ENCODE measurements at places on chromosomes 2 and 18.
A peak's percentile ranks its signal among the peaks of the same experiment; 100 is the strongest.

GRCh38 chr2:162175714-162176113 lies 23.7 kb upstream of the GCG start:
- DNase-seq = no peak
- H3K4me3 ChIP-seq = no peak overlapping the region
- H3K27me3 ChIP-seq = peaks cover 57% of the 10 kb centered on the region

DNA sequence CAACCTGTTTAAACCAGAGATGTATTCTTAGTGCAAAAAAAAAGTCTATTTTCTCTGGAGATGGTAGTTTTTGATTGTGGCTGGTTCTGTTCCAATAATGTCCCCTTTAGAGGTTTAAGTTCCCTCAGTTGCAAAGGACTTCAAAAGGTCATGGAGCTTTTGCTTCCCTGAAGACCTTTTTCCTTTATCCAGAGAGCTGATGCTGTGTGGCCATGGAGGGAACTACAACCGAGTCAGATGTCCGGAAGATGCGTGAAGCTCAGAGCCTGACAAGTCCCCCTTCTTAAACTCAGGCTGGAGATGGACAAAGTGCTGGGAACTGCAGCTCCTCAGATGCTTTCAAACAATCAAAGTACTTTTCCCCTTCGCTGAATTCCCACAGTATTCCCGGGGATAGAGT lies 176.1 kb downstream of the TMEM18 start:
- no peak overlapping the region for H3K27ac ChIP-seq
- no peaks in the 10 kb centered on the region for H3K4me1 ChIP-seq
- no peaks in the 10 kb centered on the region for H3K36me3 ChIP-seq

GRCh38 chr2:238067939-238068338 lies 7.1 kb downstream of the SCLY start:
- peak overlapping the region; percentile 31 for H3K4me3 ChIP-seq
- H3K27ac ChIP-seq = peak overlapping the region; percentile 85
- H3K27me3 ChIP-seq = no peaks in the 10 kb centered on the region
- peaks cover 33% of the 10 kb centered on the region for H3K4me1 ChIP-seq

DNA sequence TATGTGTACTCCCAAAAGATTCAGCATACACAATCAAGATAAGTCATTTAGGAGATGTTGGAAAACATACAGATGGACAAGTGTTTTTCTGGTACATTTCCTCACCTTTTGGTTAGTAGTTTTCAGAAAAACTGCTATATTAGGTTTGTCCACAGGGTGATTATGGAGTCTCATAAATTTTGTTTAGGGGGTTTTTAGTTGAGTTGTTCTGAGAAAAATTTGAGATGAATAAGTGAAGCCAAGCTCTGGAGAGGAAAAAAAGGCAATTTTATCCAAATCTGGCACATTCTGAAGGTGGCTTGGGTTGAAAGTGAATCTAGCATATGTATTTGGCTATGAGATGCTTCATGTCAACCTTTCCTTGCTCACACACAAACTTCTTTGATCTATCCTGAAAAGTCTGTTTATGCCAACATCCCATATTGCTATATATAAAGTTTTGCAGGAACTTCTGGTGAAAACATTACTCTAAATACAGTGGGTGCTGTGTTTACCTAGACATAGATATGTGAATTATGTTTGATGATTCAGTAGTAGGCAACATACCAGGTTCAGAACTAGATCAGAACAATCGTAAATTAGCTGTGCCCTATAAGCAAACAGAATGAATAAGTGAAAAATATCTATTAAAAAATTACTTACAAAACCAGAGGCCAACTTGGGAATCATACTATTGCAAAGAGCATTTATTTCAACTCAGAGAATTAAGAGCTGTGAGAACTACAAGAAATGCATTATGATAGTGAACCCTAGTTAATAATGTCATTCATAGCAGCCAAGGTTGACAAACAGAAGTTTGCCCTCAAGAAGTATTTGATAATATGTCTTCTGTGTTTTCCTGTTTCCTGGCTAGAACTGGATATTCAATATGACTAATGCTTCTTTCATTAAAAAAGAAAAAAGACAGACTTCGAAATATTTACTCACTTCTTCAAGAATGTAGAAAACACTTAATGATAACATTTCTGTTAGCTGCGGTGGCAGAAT lies 552.0 kb downstream of the IRS1 start:
- H3K27ac ChIP-seq = no peak overlapping the region
- H3K27me3 ChIP-seq = no peaks in the 10 kb centered on the region
- H3K4me3 ChIP-seq = no peak overlapping the region
- H3K4me1 ChIP-seq = no peaks in the 10 kb centered on the region

DNA sequence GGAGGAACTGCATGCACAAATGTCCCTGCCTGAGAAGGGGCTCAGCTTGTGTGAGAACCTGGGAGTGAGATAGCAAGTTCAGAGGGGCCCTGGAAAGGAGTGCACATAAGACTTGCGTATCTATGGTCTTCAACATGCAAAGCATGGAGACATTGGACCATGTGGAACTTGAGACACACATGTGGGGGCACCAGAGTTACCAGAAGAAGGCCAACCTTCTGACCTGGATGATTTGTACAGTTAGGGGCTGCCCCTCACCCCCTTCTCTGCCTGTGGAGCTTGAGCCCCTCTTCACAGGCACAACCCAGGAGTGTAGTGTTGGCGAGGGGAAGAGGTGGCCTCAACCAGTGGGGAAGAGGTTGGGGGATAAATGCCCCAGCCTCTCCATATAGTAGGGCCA lies 165.0 kb upstream of the ARL4C start:
- no peak overlapping the region for H3K27ac ChIP-seq
- no peak overlapping the region for H3K4me3 ChIP-seq
- DNase-seq = no peak
- H3K27me3 ChIP-seq = peaks cover 75% of the 10 kb centered on the region
- H3K36me3 ChIP-seq = no peaks in the 10 kb centered on the region
- no peaks in the 10 kb centered on the region for H3K4me1 ChIP-seq

- no peak for DNase-seq
- no peak overlapping the region for H3K4me3 ChIP-seq
- H3K4me1 ChIP-seq = no peaks in the 10 kb centered on the region
- no peaks in the 10 kb centered on the region for H3K27me3 ChIP-seq
- H3K27ac ChIP-seq = no peak overlapping the region
- no peaks in the 10 kb centered on the region for H3K36me3 ChIP-seq
Observed at GRCh38 chr2:136901732-136902131, 136.4 kb downstream of the THSD7B start.

DNA sequence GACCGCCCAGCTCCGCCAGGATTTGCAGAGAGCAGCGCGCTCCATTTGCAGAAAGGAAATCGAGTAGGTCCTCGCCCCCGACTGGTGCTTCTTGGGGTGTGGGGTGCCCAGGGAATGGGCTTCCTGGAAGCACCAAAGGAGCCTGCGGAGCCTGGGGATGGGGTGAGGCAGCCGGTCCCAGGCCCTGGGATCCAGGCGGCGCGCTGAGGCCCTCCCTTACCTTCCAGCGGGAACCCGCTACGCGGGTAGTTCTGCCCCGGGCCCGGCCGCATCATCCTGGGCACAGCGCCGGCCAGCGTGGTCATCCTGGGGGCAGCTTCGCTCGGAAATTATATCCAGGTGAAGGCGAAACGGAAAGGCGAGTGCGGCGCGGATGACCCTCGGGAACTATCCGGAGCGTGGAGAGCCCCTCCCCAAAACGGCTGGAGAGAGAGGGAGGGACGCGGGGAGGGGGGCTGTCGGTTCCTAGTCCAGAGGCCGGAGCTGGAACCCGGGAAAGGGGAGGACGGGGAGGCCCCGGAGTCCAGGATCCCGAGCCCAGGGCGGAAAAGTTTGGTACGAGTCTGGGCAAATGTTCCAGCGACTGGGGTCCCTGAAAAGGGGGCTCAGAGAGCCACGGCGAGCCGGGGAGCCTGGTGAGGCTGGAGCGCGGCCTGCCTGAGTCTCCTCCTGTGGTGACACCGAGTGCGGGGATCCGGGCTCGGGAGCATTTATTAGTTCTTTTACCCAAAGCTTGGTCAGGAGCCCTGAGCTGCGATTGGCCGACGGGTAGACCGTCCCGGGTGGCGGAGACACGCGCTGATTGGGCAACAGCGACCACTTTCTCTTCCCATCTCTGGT lies at the start of gene PAX3:
TSS of gene PAX3 (minus strand) at position 688 of the 840 bp plus-strand sequence. CDS start at position 305, 383 bp downstream.
- no peak for DNase-seq
- H3K27ac ChIP-seq = no peak within 1 kb of the TSS
- H3K36me3 ChIP-seq = peaks cover 10% of the 10 kb centered on the region
- H3K4me1 ChIP-seq = peaks cover 27% of the 10 kb centered on the region

DNA sequence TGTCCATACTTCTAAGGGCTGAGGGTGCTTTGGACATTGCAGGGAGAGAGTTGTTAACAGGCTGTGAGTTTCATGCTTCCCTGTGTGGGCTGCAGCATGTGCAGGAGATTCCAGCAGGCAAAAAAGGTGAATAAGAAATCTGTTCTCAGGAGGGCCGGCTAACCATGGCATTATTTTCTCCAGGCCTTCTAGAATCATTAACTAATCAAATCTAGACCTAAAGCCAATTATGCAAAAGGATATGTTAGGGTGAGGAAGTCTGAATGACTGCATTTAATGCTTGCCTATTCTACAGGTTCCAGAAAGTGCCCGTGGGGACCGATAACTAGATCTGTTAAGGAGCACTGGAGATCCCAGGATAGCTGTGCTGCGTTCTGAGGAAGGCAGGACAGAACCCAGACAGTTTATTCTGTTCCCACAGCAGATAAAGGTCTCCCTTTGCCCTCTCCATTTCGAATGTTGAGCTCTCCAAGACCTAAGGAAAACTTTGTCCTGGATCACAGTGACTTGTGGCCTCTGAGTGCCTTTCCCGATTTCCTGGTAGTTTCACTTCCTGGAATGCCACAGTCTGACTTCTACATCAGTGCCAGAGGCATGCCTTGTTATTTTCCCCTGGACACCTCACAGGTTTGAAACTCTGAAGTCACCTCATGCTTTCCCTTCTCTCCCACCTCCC lies 50.0 kb upstream of the ZFP36L2 start:
- H3K36me3 ChIP-seq = peaks cover 23% of the 10 kb centered on the region
- H3K27ac ChIP-seq = no peak overlapping the region
- H3K4me1 ChIP-seq = peaks cover 11% of the 10 kb centered on the region
- no peak for DNase-seq
- H3K4me3 ChIP-seq = no peak overlapping the region

- no peak overlapping the region for H3K4me3 ChIP-seq
- no peak overlapping the region for H3K27ac ChIP-seq
- DNase-seq = no peak
- H3K27me3 ChIP-seq = no peaks in the 10 kb centered on the region
- H3K4me1 ChIP-seq = no peaks in the 10 kb centered on the region
Observed at GRCh38 chr2:124261456-124261855, 236.4 kb downstream of the CNTNAP5 start.

- H3K4me3 ChIP-seq = no peak overlapping the region
- no peak overlapping the region for H3K27ac ChIP-seq
- H3K27me3 ChIP-seq = no peaks in the 10 kb centered on the region
- DNase-seq = no peak
Observed at GRCh38 chr18:13587937-13588336, 138.4 kb downstream of the FAM210A start.

GRCh38 chr2:55099878-55100820 lies 49.9 kb upstream of the RTN4 start:
- DNase-seq = no peak
- no peaks in the 10 kb centered on the region for H3K27me3 ChIP-seq
- no peaks in the 10 kb centered on the region for H3K36me3 ChIP-seq
- H3K4me1 ChIP-seq = no peaks in the 10 kb centered on the region
- H3K4me3 ChIP-seq = no peak overlapping the region
- H3K27ac ChIP-seq = no peak overlapping the region

GRCh38 chr2:164933671-164934189 lies 21.6 kb downstream of the SLC38A11 start:
- H3K27me3 ChIP-seq = no peaks in the 10 kb centered on the region
- H3K4me1 ChIP-seq = no peaks in the 10 kb centered on the region
- no peaks in the 10 kb centered on the region for H3K36me3 ChIP-seq
- DNase-seq = no peak
- H3K27ac ChIP-seq = no peak overlapping the region

DNA sequence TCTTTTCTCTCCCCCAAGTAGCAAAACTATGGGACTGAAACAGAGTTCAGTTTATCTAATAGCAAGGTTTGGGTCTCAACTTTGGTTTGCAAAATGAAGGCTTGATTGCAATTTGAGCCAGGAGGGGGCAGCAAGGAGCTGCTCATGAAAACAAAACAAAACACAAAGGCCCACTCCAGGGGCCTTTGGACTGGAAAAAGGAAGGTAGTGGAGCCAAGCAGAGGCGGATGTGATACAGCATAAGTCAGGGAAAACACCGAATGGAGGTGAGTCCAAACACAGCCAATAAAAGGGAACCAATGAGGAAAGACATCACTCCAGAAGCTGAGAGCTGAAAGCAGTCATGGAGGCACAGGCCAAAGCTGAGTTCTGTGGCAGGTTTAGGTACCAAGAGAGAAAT lies 799.7 kb upstream of the ACVR2A start:
- DNase-seq = peak; percentile 15
- H3K4me3 ChIP-seq = no peak overlapping the region
- no peaks in the 10 kb centered on the region for H3K27me3 ChIP-seq
- no peak overlapping the region for H3K27ac ChIP-seq
- H3K4me1 ChIP-seq = no peaks in the 10 kb centered on the region
- no peaks in the 10 kb centered on the region for H3K36me3 ChIP-seq

DNA sequence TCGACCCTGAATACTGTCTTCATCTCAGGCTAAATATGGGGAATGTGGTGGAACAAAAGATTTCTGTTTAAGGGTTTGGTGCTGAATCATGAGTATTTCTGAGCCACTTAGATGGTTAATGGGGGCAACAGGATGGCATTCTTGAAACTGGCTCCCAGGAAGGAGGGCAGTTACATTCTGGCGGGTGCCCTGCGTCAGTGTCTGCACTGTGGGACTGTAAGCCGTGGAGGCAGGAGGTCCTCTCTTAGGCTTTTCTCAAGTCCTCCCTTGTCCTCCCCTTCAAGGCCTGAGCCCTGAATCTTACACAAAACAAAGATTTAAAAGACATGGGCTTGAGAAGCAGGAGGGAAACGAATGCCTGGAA lies 45.7 kb downstream of the PSD4 start:
- DNase-seq = no peak
- no peak overlapping the region for H3K4me3 ChIP-seq
- peaks cover 13% of the 10 kb centered on the region for H3K4me1 ChIP-seq
- no peak overlapping the region for H3K27ac ChIP-seq
- no peaks in the 10 kb centered on the region for H3K36me3 ChIP-seq

GRCh38 chr2:100416397-100416934 lies 1.0 kb downstream of the CHST10 start:
- peak overlapping the region; percentile 82 for H3K4me3 ChIP-seq
- H3K4me1 ChIP-seq = peaks cover 25% of the 10 kb centered on the region
- H3K27me3 ChIP-seq = no peaks in the 10 kb centered on the region
- peaks cover 5% of the 10 kb centered on the region for H3K36me3 ChIP-seq

DNA sequence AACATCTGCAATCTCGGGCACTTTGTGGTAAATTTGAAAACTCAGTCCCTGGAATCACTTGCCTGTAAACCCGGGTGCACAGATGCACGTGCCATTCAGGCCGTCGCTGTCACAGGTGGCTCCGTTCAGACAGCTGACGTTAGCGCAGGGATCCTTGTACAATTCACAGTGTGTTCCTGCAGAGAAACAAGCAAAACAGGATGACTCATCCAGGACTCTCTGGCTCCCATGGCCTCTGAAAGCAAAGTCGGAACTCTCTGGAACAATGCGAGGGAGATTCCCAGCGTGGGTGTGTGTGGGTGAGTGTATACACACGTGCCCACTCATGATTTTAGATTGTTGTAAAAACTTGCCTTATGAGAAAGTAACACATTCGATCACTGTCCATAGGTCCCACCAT lies 136.1 kb upstream of the PID1 start:
- H3K4me3 ChIP-seq = no peak overlapping the region
- no peaks in the 10 kb centered on the region for H3K27me3 ChIP-seq
- H3K4me1 ChIP-seq = no peaks in the 10 kb centered on the region
- no peak overlapping the region for H3K27ac ChIP-seq
- no peaks in the 10 kb centered on the region for H3K36me3 ChIP-seq

Data from central memory CD8-positive, alpha-beta T cell (primary cell).